ENCODE measurements at places on chromosomes 12 and 14.

- no peak for DNase-seq
Observed at GRCh38 chr14:54936816-54937215, 34.2 kb upstream of the GCH1 start.

DNA sequence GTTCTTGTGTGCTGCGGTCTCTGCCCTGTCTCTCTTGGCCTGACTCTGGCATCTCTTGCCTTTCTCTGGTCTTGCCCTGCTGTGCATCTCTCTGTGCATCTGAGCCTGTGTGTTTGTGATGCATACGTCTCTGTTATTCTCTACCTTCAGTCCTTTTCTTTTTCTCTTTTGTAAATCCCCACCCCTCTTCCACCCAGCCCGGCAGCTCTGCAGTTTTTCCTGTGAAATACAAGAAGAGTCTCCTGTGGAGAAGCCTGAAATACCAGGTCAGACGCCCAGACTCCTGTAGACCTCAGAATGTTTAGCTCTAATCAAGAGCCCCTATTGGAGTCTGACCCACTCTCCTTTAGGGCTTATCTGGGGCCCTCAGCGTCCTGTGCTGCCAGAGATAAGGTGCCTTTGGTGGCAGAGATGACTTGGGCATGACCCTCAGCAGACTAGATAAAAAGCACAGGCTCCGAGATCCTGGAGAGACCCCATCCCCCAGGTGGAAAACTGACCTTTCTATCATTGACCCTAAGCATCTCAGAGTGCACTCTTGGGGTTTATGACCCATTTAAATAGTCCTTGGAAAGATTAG, 167.5 kb upstream of the SRRM4 start:
- no peak for DNase-seq

DNA sequence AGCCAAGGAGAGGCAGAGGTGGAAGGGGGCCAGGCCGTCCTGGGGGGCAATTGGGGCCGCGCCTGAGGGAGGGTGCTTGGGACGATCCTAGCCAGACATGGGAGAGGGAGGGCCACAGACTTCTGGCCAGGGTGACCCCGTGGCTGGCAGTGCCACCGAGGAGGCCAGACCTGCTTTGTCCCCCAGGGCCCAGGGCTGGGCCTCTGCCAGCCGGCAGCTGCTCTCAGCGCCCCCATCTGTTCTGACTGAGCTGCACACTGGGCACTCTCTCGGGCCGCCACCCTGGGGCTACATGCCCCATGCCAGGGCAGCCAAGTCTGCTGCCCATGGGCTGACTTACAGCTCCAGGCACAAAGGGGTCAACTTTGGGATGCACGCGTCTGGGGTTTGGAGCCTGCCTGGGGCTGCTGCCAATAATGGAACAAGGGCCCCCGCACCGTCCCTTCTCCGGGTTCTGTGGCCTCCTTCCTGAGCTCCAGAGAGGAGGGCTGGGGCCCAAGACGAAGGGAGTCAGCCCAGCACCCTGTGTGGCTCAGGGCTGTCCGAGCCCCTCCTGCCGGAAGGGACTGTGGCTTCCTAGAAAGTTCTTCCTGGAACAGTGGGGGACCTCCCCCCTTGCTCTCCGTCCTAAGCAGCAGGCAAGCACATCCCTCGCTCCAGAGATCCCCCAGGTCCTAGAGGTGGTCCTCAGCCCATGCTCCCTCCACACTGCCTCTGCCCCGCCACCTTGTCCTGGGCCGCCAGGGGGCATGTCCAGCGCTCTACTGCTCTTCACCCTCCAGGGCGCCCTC, 1.1 kb downstream of the ADSS1 start:
- DNase-seq = no peak

DNA sequence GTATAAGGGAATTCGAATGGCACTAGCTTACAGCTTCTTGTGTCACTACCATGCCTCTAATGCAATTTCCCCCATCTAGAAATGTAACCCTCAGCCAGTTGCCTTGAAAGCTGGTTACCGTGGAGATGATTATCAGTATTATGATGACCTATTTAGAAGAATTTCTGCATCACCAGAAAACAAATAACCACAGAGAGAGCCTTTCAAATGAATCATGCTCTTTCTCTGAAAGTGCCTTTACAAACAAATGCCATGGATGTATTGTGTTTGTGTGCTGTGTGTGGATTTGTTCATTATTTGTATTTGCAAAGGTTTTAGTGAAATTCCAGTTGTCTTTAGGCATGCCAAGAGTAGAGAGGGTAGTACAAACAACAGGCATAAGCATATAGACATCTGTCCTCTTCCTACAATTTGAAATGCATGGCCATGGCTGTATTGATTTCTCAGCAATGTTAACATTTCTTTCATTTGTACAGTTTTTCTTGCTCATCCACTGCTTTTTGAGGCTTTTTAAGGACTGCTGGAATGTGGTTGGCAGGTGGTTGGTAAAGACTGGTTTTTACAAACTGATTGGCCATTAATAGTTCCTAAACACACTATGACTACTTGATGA, 266.5 kb downstream of the PAWR start:
- no peak for DNase-seq

GRCh38 chr14:20608383-20609110, 17.4 kb upstream of the RNASE12 start:
- DNase-seq = no peak

DNA sequence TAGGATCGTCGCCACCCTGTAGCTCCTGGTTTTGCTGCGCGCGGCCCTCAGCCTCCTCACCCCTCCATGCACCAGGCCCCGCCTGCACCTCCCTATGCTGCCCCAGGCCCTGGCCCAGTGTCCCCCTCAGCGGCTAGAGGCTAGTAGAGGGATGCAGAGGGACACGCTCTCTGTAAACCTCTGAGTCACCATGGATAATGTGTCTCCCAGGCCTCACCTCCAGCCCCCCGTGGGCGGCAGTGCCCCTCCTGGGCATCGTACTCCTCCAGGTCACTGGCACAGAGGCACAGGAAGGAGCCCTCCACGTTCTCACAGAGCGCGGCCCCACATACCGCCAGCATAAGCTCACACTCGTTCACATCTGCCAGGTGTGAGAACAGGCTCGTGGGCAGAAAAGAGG, 12.3 kb downstream of the ISCA2 start:
- no peak for DNase-seq

DNA sequence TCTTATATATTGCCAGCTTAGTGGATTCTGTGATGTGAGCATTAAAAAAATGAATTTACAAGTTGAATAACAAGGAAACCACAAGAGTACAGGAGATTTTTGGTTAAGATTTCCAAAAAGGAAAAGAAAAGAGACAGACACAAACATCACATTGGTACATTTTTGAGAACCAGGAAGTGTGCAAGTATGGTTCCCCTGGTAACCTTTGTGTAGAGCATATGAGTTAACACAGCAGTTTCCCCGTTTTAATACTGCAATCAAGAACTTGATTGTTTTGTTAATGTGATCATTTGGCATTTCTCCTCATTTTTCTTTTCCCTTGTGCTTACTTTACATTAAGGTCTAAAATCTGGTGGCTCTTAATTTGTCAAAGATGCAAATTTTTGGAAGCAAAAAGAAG, 490.4 kb upstream of the ATP2B1 start:
- no peak for DNase-seq

GRCh38 chr14:74645756-74646470, 33.9 kb upstream of the LTBP2 start:
- no peak for DNase-seq

- DNase-seq = no peak
Observed at GRCh38 chr12:75805905-75806304, 225.7 kb downstream of the PHLDA1 start.

GRCh38 chr12:5557906-5558305, 126.0 kb downstream of the NTF3 start:
- DNase-seq = no peak

DNA sequence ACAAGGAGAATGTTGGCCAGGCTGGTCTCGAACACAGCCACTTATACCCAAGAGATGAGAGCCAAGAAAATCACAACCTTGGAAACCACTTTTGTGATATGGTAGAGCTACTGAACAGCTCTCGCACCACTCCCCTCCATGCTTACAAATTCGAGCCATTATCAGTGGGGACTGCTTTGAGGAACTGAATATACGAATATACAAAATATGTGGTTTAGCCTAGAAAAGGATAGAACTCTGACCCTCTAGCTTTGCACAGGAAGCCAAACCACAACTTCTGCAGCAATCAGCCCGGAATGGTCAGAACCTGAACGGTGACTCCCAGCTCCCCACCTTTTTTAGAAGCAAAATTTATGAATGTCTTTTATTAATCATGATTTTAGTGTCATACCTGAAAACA, 129.8 kb upstream of the TMEM132C start:
- DNase-seq = no peak

DNA sequence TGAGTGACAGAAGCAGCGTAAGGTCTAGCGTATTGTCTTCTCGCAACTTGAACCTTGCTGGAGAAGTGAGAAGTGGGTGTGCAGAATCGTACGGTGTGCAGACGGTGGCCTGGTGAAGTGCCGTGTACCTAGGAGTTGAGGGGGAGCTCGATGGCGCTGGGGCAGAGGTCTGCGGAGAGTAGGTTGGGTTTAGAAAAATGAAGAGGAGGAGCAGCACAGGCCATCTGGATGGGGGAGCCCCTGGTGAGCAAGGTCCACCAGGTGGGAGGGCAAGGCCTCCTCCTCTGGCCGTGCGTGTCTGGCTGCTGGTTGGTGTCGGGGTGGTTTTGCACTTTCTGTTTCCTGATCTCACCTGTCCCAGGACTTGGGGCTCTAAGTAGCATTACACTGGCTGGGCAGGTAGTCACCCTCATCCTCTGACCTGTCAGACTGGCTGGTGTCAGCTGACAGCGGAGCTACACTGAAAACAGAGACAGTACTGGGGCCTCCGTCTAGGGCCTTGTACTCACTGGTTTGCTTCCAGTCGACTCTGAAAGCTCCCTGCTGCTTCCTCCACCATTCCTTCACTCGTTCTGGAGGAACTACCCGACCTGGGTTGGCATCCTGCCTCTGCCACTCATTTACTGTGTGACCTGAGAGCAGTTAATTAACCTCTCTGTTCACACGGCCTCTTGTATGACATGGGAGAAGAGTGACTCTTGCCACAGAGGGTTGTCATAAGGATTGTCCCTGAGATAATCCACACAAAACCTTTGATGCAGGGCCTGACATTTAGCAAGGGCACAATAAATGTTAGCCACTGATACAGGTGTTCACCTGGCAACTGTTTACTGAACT, 228.3 kb downstream of the SLC41A2 start:
- DNase-seq = no peak

DNA sequence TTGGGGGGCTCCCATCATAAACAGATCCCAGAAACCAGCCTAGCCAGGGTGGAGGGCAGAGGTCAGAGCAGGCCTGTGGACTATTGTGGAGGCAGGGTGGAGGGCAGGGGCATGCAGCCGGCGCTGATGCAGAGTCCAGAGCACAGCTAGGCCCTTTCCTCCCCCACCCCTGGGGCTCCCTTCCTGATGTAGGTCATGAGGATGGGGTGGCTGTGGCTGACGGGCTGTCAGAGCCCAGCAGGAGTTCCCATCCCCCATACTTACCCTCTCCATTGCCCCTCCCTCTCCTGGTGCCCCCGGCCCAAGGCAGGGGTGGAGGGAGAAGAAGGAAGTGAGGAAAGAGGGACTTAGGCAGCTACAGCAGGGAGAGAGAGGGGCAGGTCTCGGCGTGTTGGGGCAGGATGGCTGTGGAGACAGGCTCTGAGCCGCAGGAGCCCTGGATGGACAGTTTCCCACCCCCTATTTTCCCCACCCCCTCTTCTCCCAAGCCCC, 5.7 kb upstream of the ZNF385A start:
- DNase-seq = no peak

- DNase-seq = peak; percentile 70
Observed at GRCh38 chr14:74955229-74956026, at the start of gene PGF. Gene PGF, minus strand, starts transcription at chr14:74955597. Its CDS starts 355 bp downstream, at chr14:74955242.

GRCh38 chr12:78118486-78118885, 287.8 kb downstream of the NAV3 start:
- DNase-seq = no peak

DNA sequence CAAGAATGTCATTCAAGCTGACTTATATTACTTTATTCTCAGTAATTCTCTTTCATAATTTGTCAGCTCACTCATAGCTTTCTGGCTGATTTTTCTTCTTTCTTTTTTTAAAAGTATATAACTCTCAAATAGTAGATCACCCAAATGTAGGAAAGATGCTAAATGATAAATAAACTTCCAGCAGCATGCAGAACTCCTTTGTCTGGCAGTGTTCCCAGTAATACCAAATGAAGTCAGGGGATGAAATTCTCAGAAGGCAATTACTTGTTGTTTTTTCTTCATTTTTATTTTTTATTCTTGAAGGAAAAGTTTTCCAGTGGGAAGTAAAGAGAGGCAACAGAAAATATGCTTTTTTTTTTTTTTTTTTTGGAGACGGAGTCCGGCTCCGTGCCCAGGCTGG, 133.3 kb upstream of the SLCO1C1 start:
- no peak for DNase-seq

DNA sequence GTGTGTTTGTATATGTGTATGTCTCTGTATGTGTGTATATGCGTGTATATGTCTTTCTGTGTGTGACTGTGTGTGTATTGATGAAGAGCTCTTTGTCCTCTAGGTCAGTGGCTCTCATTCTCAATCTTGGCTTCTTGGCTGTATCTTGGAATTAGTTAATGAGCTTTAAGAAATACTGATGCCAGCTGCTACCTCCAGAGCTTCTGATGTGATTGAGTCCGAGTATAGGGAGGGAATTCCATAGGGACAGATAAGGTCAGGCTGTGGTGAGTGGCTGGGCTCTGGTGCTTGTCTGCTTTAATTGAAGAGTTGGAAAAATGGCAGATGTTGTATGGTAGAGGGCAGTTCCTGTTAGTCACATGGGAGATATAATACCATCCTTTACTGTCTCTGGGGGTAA, 140.1 kb downstream of the C12orf75 start:
- DNase-seq = no peak

- DNase-seq = no peak
Observed at GRCh38 chr12:116948298-116948697, 37.5 kb downstream of the FBXW8 start.

DNA sequence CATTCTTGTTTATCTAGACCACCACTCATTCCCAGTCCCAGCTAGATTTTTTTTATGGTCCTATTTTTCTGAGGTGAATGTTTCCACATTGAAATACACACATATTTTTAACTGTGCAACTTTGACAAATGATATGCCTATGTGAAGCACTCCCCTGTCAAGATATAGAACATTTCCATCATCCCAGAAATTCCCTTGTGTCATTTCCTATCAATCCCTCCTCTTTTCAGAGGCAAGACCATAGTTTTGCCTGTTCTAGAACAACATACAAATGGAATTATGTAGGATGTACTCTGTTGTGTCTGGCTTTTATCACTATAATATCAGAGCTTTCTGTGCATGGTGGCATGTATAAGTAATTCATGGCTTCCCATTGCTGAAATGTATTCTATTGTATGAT, 32.7 kb downstream of the TMEM19 start:
- no peak for DNase-seq

DNA sequence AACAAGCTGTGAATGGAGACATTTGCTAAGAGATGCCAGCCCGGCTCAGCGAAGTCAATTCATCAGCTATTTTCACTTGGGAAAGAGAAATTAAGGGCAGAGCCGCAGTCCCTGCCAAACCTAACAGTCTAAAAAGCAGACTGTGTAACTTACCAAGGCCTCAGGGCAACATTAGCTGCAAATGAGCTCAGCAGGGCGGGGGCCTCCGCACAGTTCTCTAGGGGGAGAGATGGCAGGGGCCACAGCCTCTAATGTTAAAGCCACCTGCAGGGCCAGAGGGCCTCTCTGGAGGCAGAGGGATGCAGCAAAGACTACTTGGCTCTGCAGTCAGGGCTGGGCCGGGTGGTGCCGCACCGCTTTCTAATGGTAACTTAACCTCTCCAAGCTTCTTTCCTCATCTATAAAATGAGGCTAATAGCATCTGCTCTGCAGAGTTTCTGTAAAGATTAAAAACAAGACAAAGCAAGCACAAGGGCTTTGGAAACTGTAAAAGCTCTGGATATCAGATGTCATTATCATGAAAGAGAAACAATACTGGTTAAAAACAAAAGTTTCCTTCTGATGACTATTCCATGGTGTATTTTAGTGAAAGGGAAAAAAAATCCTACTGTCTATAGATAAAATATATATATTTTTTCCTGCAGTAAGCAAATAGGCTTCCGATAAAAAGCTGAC, 13.4 kb upstream of the GPRC5A start:
- DNase-seq = no peak

All from 8988T (cell line).